Activated naive CD4-positive, alpha-beta T cell treated with anti-CD3 and anti-CD28 coated beads, Interleukin-2, amount 10 ng/mL, durations not matched to agents 7 days and 5 days (primary cell): ENCODE measurements at places on chromosomes 16 and 17.
A peak's percentile ranks its signal among the peaks of the same experiment; 100 is the strongest.

DNA sequence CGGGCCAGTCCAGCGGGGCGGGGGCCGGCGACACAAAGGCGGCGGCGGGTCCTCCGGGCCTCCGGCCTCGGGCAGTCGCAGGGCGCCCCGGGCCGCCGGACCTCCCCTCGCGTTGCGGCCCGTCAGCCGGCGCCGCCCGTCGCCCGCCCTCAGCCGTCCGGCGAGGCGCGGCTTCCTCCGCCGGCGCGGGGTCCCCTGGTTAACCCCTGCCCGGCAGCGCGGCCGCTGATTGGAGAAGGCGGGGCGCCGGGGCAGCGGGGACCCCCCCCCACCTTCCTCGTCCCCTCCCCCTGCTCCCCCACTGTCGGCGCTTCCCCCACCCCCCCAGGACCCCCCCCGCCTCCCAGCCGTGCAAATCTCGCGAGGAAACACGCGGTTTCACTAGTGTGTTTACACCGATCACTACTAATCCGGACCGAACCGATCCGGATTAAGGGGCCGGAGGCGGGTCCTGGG is at the start of gene TLK2:
Gene TLK2 (plus strand): TSS at position 402 of the 456 bp plus-strand sequence. CDS start 2,301 bp downstream, outside the sequence.
- peak; percentile 82 for DNase-seq

DNA sequence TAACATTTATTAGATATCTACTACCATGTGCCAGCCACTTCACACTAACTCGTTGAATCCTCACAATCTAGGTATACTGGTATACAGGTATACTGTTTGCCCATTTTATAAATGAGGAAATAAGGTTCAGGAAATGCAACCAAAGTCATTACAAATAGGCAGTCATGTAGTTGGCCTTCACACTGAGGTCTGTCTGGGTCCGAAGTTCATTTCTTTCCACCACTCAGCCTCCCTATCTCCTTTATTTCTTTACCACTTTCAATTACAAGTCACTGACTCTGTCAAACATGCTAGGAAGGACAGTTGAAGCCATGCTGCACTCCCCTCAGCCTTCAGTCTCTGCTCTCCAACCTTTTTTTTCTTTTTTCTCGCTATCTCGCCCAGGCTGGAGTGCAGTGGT is 20.7 kb upstream of the SIAH1 start:
- no peak for DNase-seq

- no peak for DNase-seq
These were observed 32.0 kb downstream of the CDH13 start for GRCh38 chr16:82658796-82659195.

DNA sequence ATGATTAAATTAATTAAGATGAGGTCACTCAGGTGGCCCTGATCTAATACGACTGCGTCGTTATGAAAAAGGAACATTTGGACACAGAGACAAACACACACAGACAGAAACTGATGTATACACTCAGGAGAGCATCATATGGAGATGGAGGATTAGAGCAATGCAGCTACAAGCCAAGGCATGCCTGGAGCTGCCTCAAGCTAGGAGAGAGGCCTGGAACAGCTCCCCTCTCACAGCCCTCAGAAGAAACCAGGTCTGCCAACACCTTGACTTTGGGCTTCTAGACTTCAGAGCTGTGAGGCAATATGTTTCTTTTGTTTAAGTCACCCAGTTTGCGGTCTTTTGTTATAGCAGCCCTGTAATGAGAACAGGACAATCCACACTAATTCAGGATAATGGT is 318.9 kb downstream of the HS3ST3B1 start:
- DNase-seq: no peak

DNA sequence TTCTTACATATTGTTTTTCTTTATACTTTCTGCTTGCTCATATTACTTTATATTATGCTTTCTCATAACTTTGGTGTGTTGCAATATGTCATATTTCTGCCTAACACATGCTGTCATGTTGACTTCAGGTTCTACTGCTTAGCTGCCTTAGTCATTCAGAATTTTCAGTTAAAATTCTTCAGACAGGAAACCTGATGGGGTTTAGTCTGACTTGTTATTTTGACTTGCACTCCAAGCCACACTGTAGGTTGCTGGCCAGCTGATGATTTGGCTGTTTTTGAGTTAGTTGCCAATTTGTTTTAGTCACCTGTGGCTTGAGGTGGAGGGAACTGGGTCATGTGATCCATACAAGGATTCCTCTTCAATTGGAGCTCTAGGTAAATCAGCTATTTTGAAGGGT is 315.4 kb downstream of the MAP2K6 start:
- DNase-seq: no peak

- DNase-seq: peak; percentile 24
These were observed at the start of gene DOC2B for GRCh38 chr17:181245-182049. TSS of gene DOC2B (minus strand) at chr17:181650. CDS start at chr17:181479, 171 bp downstream.

- DNase-seq: no peak
These were observed 628 bp upstream of the BLMH start for GRCh38 chr17:30292286-30292858.

DNA sequence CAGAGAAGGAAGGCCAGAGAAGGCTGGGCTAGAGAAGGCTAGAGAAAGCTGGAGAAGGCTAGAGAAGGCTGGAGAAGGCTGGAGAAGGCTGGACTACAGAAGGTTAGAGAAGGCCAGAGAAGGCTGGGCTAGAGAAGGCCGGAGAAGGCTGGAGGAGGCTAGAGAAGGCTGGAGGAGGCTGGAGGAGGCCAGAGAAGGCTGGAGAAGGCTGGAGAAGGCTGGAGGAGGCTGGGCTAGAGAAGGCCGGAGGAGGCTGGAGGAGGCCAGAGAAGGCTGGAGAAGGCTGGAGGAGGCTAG is 6.4 kb upstream of the OGFOD3 start:
- no peak for DNase-seq

- no peak for DNase-seq
These were observed 13.9 kb downstream of the TNS4 start for GRCh38 chr17:40487371-40488020.

DNA sequence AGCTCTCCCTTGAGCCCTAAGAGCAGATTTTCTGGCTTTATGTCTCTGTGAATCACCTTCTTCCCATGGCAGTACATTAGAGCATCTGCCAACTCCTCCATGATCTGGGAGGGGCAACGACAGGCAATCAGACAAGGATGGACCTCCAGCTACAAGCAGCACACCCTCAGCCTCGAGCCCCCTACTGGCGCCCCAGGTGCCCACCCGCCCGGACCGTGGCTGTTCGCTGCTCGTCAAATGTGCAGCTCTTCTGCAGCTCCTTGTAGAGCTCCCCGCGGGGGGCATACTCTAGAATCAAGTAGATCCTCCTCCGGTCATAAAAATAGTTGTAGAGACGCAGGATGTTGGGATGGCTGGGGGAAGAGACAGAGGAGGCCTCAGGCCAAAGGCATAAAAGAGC is 3.8 kb downstream of the AURKB start:
- no peak for DNase-seq

GRCh38 chr17:61399131-61400065 is at the start of gene TBX2:
TSS of gene TBX2 (plus strand) at chr17:61399843. CDS start at chr17:61400177, 334 bp downstream.
- no peak for DNase-seq

- peak; percentile 66 for DNase-seq
These were observed 5.1 kb downstream of the CYB5D1 start for GRCh38 chr17:7862692-7863437.

DNA sequence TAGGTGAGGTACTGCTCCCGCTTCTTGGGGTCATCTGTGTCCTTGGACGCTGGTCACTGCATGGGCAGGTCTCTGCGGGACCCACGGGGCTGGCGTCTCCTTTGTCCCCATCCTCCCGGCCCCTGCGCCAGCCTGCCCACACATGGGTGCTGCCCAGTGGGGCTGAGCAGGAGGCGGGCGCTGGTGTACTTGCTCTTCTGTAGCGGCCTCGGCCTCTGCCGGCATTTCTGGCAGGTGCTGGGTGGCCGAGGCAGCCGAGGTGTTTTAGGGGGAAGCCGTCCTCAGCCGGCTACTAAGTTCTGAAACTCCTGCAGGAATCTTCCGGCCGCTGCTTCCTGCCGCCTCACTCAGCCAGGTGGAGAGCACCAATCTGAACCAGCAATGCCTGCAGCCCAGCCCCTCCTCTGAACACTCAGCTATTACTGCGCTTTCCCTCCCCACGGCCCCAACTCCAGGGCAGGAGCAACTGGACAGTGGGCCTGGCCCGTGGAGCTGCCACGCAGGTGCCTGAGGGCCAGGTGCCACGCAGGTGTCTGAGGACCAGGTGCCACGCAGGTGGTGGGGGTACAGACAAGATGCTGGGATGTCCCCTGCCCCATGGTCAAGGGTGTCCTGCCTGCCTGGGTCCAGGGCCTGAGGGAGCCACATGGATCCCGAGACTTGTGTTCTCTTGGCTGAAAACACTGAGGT is 10.0 kb downstream of the DECR2 start:
- DNase-seq: no peak

DNA sequence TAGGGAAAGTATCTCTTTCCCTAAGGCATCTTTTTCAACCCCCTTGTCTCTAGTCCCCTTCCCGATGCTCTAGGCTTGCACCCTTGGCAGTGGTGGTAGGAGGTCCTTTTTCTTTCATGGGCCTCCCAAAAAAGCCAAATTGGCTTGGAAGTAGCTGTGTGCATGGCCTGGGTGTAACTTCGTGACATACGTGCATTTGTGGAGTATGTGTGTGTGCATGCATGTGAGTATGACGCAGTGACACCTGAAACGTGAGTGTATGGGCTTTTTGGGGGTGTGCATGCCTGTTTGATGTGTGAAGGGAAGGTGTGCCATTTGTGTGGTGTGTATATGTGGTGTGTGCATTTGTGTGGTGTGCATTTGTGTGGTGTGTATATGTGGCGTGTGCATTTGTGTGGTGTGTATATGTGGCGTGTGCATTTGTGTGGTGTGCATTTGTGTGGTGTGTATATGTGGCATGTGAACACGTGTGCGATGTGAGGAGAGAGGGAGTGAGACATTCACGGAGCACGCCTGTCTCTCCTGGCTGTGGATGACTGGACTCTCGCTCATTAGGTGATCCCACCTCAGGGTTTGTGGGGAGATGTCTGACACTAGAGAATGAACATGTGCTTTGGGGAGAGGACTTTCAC is 15.7 kb downstream of the IGFBP4 start:
- no peak for DNase-seq

- DNase-seq: no peak
These were observed 37.0 kb downstream of the RAB11FIP4 start for GRCh38 chr17:31428512-31428911.

- peak; percentile 42 for DNase-seq
These were observed 5.8 kb downstream of the SOCS1 start for GRCh38 chr16:11250091-11250785.

- DNase-seq: no peak
These were observed 28.9 kb upstream of the GNA13 start for GRCh38 chr17:65085397-65085796.

DNA sequence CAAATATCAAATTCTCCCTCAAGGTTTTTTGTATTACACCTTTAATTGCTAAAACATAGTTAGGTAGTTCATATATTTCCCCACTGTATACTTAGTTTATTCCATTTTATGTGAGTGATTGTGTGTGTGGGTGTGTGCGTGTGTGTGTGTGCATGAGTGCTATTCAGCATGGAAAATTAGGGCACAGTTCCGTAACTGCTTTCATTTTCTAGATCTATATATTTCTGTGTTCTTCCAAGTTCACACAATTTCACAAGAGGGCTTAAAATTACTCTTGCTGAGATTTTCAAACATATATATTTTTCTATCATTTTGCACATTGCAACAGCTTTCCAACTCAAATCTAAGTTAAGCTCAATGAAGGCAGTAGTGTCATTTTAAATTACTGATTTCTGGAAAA is 782.9 kb upstream of the SOX9 start:
- no peak for DNase-seq

GRCh38 chr16:55613613-55614335 is 42.0 kb upstream of the SLC6A2 start:
- no peak for DNase-seq

DNA sequence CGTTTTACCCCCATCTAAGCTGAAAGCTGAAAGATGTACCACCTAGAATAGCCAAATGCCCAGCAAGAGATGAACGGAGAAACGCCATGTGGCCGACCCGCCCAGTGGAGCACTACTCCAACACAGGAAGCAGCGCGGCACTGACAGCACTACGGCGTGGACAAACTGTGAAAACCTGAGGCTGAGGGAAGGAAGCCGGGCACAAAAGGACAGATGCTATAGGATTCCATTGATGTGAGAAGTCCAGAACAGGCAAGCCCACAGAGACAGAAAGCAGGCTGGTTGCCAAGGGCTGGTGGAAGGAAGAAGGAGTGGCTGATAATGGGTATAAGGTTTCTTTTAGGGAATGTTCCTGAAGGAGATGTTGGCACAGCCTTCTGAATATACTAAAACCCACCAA is 29.4 kb upstream of the SLC38A8 start:
- no peak for DNase-seq

- no peak for DNase-seq
These were observed 6.5 kb upstream of the PNPO start for GRCh38 chr17:47934856-47935255.

GRCh38 chr17:72120642-72121163 is at the start of gene SOX9:
TSS of gene SOX9 (plus strand) at chr17:72121020. CDS start at chr17:72121392, 372 bp downstream.
- DNase-seq: no peak
